ENCODE measurements at places on chromosomes 16 and 17.

DNA sequence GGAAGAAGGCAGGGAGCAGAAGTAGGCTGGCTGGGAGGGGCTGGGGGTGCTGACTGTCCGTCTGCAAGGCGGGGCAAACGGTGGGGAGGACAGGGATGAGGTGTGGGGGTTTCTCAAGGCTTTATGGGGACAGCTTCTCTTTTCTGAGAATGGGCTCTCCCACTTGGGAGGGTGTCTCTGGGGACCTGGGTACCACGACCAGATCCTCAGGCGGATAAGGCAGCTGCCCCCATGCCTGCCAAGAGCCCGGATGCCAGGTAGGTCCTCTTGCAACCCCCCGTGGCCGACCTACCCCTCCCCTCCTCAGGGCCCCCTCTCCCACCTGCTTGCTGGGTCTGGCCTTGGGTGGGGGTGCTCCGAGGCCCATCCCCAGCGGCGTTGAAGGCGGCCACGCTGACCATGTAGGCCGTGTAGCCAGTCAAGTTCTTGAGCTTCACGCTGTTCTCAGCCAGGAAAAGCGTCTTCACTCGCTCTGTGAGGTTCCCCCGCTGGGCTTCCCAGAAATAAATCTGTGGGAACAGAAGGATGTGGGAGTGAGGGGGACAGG is 56.4 kb upstream of the CDC42EP4 start:
- no peak for DNase-seq

GRCh38 chr16:49856672-49857330 is 889 bp upstream of the ZNF423 start:
- DNase-seq: no peak

DNA sequence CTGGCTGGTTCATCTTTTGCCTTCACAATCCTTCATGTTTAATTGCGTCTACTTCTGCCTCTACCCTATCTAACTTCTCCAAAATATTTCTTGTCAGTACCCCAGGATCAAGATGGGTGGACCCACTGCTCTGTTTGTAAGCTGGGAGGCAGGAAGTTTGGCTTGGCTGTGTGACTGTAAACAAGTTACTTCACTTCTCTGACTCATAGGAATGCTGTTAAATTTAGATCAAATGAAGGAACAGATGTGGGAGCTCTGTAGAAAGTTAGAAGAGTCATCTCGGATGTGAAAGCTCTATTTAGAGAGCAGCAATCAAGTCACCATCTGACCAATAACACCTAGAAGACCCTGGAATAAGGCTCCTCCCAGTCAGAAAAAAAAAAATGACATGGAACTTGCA is 55.2 kb upstream of the MRTFB start:
- DNase-seq: no peak

DNA sequence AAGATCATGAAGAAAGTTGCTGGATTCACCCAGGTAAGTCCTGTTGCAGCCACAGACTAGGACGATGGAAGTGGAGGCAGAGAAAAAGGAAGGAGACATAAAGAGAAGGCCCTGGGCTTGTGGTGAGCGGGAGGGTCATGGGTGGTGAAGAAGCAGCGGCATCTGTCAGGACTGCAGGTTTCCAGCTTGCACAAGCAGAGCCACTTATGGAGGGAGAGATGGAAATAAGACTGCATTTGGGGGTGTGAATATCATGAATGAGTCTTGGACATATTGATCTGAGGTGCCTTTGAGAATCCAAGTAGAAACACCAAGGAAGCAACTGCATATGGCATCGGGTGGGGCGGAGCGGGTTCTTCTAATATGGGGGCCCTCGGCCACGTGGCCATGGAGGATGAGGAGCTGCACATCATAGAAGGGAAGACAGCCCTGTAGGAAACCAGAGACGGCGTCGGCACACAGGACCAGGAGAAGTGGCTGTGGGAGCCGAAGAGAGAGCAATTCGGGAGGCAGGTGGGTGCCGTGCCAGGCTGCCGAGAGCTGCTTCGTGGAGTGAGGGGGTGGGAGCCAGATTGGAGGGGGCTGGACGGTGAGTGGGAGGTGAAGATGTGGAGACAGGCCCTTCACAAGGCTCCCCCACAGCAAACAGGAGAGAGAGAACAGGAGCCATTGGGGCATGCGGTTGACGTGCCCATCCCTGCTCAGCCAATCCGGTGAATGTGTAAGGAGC is 243.5 kb downstream of the GSG1L start:
- DNase-seq: no peak

DNA sequence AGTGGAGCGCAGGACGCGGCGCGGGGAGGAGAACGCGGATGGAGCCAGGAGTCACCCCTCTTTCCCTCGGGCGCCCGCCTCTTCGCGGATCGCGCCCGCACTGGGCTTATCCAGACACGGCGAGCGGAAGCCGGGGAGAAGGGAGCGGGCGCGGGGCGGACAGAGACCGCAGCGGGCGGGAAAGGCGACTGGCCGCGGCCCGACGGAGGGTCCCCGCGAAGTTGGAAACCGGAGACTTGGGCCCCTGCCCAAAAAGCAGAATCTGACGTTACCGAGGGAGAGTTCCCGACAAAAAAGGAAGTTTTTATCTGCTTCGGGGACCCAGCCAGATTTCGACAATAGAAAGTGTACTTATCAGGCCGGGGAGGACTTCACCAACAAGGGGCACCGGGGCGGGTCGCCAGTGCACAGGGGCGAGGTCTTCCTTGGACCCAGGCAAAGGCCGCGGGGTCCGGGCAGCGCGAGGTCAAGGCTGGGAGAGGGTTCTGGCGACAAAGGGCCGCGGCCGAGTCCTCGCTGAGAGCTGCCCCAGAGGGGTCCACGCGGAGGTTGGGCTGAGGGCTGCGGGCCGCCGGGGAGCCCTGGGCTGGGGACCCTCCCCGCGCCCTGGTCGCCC is 519 bp downstream of the ST6GALNAC2 start:
- DNase-seq: peak; percentile 17

GRCh38 chr16:78577630-78578029 is 478.2 kb downstream of the WWOX start:
- DNase-seq: no peak

DNA sequence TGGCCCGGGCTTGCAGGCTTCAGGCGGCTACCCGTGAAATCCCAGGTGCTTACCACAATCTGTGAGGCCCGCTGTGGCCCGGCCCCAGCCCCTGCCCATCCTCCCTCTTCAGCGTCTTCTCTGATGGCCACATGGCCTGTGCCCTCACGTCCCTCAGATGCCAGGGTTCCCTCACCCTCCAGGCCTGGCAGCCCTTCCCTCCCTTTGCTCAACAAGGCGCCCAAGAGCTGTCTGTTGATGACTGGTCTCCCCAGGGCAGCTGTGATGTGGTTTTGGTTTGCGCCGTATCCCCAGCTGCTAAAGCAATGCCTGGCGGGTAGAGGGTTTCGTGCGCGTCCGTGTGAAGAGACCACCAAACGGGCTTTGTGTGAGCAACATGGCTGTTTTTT is 35.1 kb downstream of the PMM2 start:
- no peak for DNase-seq

DNA sequence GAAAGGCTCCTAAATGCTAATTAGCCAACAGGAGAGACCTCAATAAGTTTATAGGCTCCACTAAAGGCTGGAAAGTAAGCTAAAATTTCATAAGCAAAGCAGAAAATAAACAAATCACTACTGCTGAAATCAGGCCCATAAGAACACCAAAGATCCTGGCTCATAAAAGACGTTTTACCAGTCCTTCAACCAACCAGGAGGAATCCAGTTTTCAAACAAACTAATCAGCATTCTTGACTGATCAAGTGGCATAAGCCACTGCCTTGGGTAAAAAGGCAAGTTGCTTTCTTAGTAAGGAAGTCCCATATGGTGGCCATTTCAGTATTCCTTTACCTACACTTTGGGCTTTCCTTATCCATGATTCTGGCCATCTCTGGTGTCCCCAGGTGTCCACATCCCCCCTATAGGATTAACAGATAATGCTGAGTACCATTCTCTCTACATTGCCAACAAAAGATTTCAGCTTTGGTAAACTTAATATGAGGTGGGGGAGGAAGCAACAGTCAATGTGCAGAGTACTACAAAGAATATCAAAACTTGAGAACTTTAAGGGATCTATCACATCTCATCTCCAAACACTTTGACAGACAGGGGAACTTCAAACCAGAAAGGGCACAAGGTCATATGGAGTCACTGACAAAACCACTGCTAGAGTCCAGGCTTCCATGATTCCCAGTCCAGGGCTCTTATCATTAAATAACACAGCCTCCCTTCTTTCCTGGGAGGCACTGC is 1.3 kb downstream of the TOM1L2 start:
- DNase-seq: no peak

GRCh38 chr16:46573008-46573833 is 48.0 kb downstream of the SHCBP1 start:
- no peak for DNase-seq

- DNase-seq: no peak
Observed at GRCh38 chr16:25177831-25178688, 38.7 kb upstream of the AQP8 start.

DNA sequence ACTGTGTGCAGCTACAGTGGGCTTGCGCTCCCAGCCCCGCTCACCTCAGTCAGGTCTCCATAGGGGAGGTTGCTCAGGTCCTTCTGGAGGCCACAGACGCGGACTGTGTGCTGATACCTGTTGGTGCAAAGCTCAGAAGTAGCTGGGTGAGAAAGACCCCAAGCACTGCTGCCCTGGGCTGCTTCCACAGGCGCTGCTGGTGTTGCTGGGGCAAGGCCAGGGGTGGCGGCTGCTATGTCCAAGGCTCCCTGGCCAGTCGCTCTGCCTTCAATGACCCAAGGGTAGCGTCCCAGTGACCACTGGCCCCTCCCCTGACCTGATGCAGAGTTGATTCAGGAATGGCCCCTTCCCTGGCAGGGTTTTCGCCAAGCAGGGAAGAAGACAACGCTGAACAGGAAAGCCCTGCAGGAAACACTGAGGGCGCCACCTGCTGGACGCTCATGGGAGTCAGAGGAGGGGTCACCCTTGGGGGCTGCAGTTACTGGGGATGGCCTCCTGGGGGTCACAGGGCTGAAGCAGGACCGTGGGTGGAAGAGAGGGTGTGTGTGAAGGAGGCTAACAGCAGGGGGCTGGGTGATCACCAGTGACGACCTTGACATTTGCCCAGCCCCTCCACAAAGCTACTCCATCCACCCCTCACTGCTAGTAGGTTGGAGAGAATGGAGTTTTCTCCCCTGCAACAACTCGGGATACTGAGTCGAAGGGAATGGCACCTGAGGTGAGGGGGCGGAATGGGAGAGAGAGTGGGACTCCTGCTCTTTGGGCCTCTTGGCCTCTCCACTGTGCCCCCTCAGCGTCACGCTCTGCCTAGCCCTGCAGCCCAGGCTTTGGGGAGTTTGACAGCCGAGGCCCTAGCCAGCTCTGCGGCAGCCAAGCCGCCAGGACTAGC is 38.3 kb downstream of the ABCC12 start:
- DNase-seq: peak; percentile 16

GRCh38 chr17:42431758-42432161 is 8.7 kb upstream of the CAVIN1 start:
- no peak for DNase-seq

- no peak for DNase-seq
Observed at GRCh38 chr16:57462978-57463362, 491 bp downstream of the POLR2C start.

GRCh38 chr17:32549559-32549958 is 62.8 kb downstream of the CDK5R1 start:
- no peak for DNase-seq

DNA sequence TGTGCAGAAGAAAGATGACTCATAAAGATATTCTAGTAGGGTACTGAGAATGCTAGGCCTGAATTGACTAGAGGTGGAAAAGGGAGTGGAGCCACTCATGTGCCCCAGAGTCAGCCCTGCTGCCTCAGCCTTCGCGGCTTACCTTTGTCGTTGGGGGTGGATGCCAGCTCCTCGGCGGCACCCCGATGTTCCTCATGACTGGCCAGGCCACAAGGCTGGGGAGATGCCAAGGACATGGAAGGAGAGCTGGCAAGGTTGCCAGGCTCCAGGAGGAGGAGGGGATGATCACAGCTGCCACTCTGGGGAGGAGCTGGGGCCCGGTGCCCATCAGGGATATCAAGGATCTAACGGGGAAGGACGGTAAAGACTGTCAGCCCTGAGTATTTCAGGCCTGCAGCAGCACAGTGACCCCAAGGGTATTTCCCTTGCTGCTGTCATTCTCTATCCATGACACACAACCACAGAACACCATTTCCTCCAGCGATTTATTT is 9.7 kb upstream of the SLC35B1 start:
- no peak for DNase-seq

DNA sequence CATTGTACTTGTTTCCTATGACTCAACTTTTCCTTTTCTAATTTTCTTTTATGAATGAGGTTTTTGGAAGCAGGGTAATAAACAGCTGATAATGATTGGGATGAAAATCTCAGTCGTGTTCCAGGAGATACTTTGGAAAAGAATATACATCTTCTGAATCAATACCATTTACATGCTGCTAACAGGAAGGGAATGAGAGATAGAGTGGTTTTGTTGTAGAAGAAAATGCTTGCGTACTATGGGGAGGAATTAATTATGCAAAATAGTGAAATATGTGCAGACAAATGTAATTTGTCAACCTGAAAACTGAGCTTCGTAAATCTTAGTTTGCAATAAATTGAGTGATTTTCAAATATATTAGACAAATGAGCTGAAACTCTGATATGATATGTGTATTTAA is 24.0 kb upstream of the SHISA6 start:
- no peak for DNase-seq

All from CD4-positive, alpha-beta T cell (primary cell).